DMS 273 treated with DMSO at 0.1 percent for 48 hours (cell line): ENCODE measurements at places on chromosomes 16 and 17.

GRCh38 chr17:72719578-72720493, 372.7 kb downstream of the SLC39A11 start:
- no peak for DNase-seq

DNA sequence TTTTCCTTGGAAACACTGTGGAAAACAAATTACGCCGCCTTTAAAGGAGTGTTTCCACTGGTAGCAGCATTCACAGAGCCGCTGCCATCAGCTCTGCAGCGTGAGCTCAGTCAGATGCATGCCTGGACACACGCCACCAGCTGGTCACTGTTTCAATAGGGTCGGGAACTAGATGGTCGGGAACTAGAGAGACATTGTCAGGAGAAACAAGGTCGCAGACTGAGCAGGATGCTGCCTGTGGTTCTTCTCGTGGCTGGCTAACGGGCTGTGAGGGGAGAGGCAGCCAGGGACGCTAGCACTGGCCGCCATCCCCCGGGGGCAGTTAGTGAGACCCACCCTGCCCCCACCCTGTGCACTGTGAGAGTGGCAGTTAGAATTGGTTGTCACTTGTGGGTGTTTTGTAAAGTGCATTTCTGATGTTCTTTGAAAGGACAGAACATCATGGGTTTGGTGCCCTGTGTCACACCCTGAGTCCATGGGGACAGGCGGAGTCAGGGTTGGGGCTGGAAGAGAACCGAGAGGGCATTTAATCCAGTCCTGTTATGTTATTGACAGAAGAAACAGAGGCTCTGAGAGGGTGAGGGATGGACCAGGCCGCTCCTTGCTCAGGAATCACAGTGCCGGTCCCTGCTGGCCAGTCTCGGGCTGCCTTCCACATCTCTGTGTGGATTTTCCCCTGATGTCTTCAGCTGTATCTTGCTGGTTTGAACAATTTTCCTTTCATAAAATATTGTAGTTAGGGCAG, 86.3 kb downstream of the SPECC1 start:
- DNase-seq, result no peak

GRCh38 chr17:31807846-31808245, 51.2 kb downstream of the COPRS start:
- DNase-seq, result no peak

GRCh38 chr16:65195998-65196397, 74.1 kb upstream of the CDH11 start:
- no peak for DNase-seq

DNA sequence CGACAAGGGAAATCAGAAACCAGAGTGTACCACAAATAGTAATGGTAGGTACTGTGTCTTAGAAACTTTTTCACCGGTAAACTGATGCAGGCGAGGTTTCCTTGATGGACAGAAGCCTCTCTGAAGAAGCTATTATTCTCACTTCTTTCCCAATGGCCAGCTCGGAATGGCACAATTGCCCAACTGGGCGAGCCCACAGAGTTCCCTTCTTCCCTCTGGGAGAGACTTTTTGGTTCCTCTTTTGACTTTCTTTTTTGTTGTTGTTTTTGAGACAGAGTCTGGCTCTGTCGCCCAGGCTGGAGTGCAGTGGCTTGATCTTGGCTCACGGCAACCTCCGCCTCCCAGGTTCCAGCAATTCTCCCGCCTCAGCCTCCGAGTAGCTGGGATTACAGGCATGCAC, 16.9 kb downstream of the SLC43A2 start:
- DNase-seq, result no peak

DNA sequence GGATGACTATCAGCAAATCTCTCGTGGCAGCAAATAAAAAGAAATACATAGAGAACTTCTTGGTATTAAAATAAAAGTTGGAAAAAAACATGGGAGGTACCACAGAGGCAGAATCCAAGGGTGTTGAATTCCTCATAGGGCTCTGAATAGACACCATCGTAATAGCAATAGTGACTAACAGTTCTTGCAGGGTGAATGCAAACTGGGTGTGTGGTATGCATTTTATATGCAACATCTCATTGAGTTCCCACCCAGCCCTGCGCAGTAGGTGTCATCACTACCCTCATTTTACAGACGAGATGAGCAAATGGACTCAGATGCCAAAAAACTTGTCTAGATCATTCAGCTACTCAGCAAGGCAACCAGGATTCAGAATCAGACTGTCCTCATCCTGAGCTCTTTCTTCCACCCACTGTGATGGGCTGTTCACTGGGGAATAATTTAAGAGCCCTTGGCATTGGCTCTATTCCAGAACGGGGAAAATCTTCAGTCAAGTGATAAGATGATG, 354.6 kb upstream of the CDH11 start:
- no peak for DNase-seq

- no peak for DNase-seq
Observed at GRCh38 chr16:10957771-10958482, 13.6 kb downstream of the CLEC16A start.

DNA sequence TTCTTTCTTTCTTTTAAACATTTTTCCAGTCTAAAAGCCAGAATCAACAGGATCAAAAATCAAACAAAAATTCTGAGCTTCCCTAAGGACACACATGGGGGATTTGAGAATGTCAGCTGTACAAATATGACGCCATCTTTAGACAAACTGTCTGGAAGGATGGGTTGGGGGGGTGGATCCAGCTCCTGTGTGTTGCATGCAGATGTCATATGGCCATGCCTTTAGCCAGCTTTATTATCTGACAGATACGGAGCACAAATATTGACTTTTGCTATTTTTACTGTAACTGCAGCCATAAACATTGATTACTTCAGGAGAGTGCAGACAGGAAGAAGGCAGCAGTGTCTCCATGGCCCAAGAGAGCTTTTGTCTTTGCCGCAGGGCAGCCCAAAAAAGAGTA, 279.4 kb upstream of the ELAC2 start:
- no peak for DNase-seq

- DNase-seq, result no peak
Observed at GRCh38 chr16:4190086-4190485, 51.8 kb downstream of the SRL start.
